ENCODE measurements at places on chromosomes 1 and 21.

DNA sequence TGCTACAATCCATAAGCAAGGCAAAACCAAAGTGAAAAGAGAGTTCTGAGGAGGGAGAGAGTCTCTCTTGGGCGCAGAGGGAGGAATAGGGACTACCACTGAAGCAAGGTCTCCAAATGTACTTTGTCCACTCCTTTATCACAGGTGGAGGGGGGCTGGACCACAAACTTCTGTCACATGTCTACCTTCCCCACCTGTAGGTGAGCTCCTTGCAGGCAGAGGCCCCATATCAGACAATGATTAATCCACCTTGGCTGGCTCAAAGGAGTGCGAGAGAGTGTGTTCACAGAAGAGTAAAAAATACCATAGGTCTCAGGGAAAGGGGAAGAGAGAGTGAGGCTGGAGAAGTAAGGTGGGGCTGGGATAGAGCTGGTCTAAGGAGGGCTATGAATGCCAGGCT lies 4.5 kb downstream of the BEND5 start:
- H3K27ac ChIP-seq: no peak overlapping the region
- peaks cover 58% of the 10 kb centered on the region for H3K4me1 ChIP-seq
- H3K4me3 ChIP-seq: no peak overlapping the region
- no peaks in the 10 kb centered on the region for H3K36me3 ChIP-seq
- DNase-seq: no peak

DNA sequence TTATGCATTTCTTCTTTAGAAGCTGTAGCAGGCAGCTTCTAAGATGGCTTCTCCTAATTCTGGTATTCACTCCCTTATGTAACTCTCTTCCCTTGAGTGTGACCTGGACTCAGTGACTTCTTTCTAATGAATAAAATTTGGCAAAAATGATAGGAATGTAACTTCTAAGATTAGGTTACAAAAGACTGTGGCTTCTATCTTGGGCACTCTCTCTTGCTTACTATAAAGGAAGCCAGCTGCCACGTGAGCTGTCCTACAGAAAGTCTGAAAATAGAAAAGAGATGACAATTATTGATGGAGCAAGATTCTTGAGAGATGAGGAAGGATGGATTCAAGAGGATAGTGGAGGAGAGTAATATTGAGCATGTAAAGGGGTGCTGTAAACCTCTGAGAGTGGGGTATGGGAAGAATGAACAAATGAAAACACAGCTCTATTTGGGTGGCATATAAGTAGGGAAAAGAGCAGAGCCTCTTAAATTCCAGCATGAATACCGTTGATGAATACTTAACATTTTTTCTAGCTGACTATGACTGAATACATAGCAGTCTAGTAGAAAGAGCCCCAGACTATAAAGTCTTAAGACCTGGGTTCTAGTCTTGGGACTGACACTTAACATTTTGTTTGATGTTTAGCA lies 5.5 kb downstream of the TSEN15 start:
- H3K4me3 ChIP-seq: no peak overlapping the region
- no peak for DNase-seq
- H3K36me3 ChIP-seq: no peaks in the 10 kb centered on the region
- H3K27ac ChIP-seq: peak overlapping the region; percentile 46
- no peaks in the 10 kb centered on the region for H3K27me3 ChIP-seq
- H3K4me1 ChIP-seq: no peaks in the 10 kb centered on the region

- no peaks in the 10 kb centered on the region for H3K36me3 ChIP-seq
- no peak overlapping the region for H3K4me3 ChIP-seq
- no peak overlapping the region for H3K27ac ChIP-seq
Observed at GRCh38 chr1:93206567-93206954, 26.0 kb downstream of the CCDC18 start.

GRCh38 chr1:33070628-33071027 lies 10.3 kb upstream of the AZIN2 start:
- DNase-seq: no peak
- H3K27me3 ChIP-seq: no peaks in the 10 kb centered on the region
- H3K36me3 ChIP-seq: no peaks in the 10 kb centered on the region
- H3K4me3 ChIP-seq: no peak overlapping the region
- no peaks in the 10 kb centered on the region for H3K4me1 ChIP-seq

GRCh38 chr1:182348961-182349747 lies 42.4 kb downstream of the GLUL start:
- H3K4me1 ChIP-seq: peaks cover 23% of the 10 kb centered on the region
- H3K4me3 ChIP-seq: no peak overlapping the region
- peak overlapping the region; percentile 69 for H3K27ac ChIP-seq

All from tibial artery (tissue), 4 donors.